Activated CD4-positive, alpha-beta memory T cell treated with anti-CD3 and anti-CD28 coated beads for 36 hours (primary cell): ENCODE measurements at places on chromosomes 11 and 22. TPM values are rescaled to one million over a fixed set of nuclear protein-coding genes. Genes with fewer than 3 reads are reported as not detected.
A peak's percentile ranks its signal among the peaks of the same experiment; 100 is the strongest.

- no peak for DNase-seq
- H3K36me3 ChIP-seq: no peaks in the 10 kb centered on the region
- no peak overlapping the region for H3K27ac ChIP-seq
- no peak overlapping the region for H3K4me3 ChIP-seq
- peaks cover 9% of the 10 kb centered on the region for H3K4me1 ChIP-seq
These were observed 71.9 kb downstream of the PLEKHA7 start for GRCh38 chr11:16942342-16942741.

KRTAP5-4 gene
- not detected for total RNA-seq

DNA sequence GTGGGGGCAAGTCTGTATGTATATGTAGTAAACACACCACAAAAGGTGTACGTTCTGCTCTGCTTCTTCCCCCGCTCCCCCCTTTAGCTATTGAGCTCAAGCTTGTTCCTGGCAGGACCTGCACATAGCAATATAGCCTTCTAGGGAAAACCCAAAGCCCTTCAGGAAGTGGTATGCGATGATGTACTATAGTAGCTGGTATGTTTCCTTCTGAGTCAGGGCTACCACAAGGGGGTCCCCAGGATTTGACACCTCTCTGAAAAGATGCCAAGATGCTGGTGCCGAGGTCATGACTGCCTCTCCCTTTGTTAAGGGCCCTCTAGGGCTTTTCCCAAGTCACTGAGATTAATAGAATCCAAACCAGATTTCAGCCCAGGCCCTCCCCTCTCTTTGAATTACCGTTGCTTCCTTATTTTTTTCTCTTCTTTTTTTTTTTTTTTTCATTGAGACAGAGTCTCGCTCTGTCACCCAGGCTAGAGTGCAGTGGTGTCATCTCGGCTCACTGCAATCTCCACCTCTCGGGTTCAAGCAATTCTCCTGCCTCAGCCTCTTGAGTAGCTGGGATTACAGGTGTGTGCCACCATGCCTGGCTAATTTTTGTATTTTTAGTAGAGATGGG, 268.4 kb downstream of the ETS1 start:
- peaks cover 45% of the 10 kb centered on the region for H3K36me3 ChIP-seq
- H3K4me3 ChIP-seq: peak overlapping the region; percentile 18
- DNase-seq: peak; percentile 92
- H3K27me3 ChIP-seq: no peaks in the 10 kb centered on the region

GRCh38 chr11:64523456-64524157, 67.4 kb upstream of the SLC22A12 start:
- no peak overlapping the region for H3K4me3 ChIP-seq
- no peaks in the 10 kb centered on the region for H3K36me3 ChIP-seq
- H3K27ac ChIP-seq: no peak overlapping the region
- H3K4me1 ChIP-seq: no peaks in the 10 kb centered on the region
